ENCODE measurements at places on chromosomes 7 and 10. TPM values are rescaled to one million over a fixed set of nuclear protein-coding genes. Genes with fewer than 3 reads are reported as not detected.
A peak's percentile ranks its signal among the peaks of the same experiment; 100 is the strongest.

The GSTO2 gene
- total RNA-seq, result 3.3 TPM

The SPDYE9 gene
- not detected for total RNA-seq

The ARHGAP22 gene
- total RNA-seq, result 4.0 TPM

The ZNF488 gene
- total RNA-seq, result 18.1 TPM

The PCDH15 gene
- not detected for total RNA-seq

The CLCN1 gene
- total RNA-seq, result not detected

The KIF11 gene
- 21.7 TPM for total RNA-seq

The MCM10 gene
- 24.5 TPM for total RNA-seq

The PILRA gene
- total RNA-seq, result 1.5 TPM

The SEMA3A gene
- 6.3 TPM for total RNA-seq

The ELMO1 gene
- total RNA-seq, result 5.0 TPM

The PIK3AP1 gene
- total RNA-seq, result 1.7 TPM

GRCh38 chr10:91046869-91047268 is 126.0 kb upstream of the ANKRD1 start:
- no peaks in the 10 kb centered on the region for H3K36me3 ChIP-seq
- no peak for DNase-seq
- H3K27me3 ChIP-seq, result no peaks in the 10 kb centered on the region
- H3K27ac ChIP-seq, result no peak overlapping the region

- no peak for DNase-seq
- H3K4me3 ChIP-seq, result no peak overlapping the region
- no peak overlapping the region for H3K27ac ChIP-seq
- no peaks in the 10 kb centered on the region for H3K27me3 ChIP-seq
- H3K36me3 ChIP-seq, result no peaks in the 10 kb centered on the region
These were observed 87.3 kb upstream of the PIK3CG start for GRCh38 chr7:106777674-106778299.

GRCh38 chr7:46318276-46318675 is 397.2 kb upstream of the IGFBP3 start:
- no peaks in the 10 kb centered on the region for H3K36me3 ChIP-seq
- no peak for DNase-seq
- H3K27ac ChIP-seq, result no peak overlapping the region
- H3K27me3 ChIP-seq, result no peaks in the 10 kb centered on the region
- H3K4me1 ChIP-seq, result 0 out of 2 replicates have a peak, but pooled peaks cover 3% of the 10 kb centered on the region

- no peak for DNase-seq
- peaks cover 38% of the 10 kb centered on the region for H3K36me3 ChIP-seq
- H3K27ac ChIP-seq, result peak overlapping the region; percentile 19
- H3K27me3 ChIP-seq, result no peaks in the 10 kb centered on the region
- no peak overlapping the region for H3K4me3 ChIP-seq
These were observed 270.5 kb upstream of the MKLN1 start for GRCh38 chr7:131057015-131057793.

- no peaks in the 10 kb centered on the region for H3K4me1 ChIP-seq
- no peak overlapping the region for H3K4me3 ChIP-seq
- no peak for DNase-seq
- no peak overlapping the region for H3K27ac ChIP-seq
These were observed 15.1 kb downstream of the CAMK2B start for GRCh38 chr7:44310221-44310848.

GRCh38 chr10:127715782-127716378 is 21.1 kb upstream of the FOXI2 start:
- H3K4me1 ChIP-seq, result no peaks in the 10 kb centered on the region
- H3K36me3 ChIP-seq, result no peaks in the 10 kb centered on the region
- 0 out of 2 replicates have a peak, but pooled peaks cover 8% of the 10 kb centered on the region for H3K27me3 ChIP-seq
- H3K27ac ChIP-seq, result no peak overlapping the region
- no peak for DNase-seq
- no peak overlapping the region for H3K4me3 ChIP-seq

GRCh38 chr7:154726368-154726767 is 276.6 kb downstream of the PAXIP1 start:
- H3K4me3 ChIP-seq, result no peak overlapping the region
- no peaks in the 10 kb centered on the region for H3K4me1 ChIP-seq
- no peak for DNase-seq
- no peak overlapping the region for H3K27ac ChIP-seq
- H3K36me3 ChIP-seq, result no peaks in the 10 kb centered on the region
- H3K27me3 ChIP-seq, result peaks cover under 1% of the 10 kb centered on the region

GRCh38 chr10:86757113-86757972 is 924 bp downstream of the BMPR1A start:
- peaks cover 26% of the 10 kb centered on the region for H3K4me1 ChIP-seq
- H3K36me3 ChIP-seq, result no peaks in the 10 kb centered on the region
- peak; percentile 47 for DNase-seq
- peak overlapping the region; percentile 70 for H3K27ac ChIP-seq
- H3K27me3 ChIP-seq, result no peaks in the 10 kb centered on the region

DNA sequence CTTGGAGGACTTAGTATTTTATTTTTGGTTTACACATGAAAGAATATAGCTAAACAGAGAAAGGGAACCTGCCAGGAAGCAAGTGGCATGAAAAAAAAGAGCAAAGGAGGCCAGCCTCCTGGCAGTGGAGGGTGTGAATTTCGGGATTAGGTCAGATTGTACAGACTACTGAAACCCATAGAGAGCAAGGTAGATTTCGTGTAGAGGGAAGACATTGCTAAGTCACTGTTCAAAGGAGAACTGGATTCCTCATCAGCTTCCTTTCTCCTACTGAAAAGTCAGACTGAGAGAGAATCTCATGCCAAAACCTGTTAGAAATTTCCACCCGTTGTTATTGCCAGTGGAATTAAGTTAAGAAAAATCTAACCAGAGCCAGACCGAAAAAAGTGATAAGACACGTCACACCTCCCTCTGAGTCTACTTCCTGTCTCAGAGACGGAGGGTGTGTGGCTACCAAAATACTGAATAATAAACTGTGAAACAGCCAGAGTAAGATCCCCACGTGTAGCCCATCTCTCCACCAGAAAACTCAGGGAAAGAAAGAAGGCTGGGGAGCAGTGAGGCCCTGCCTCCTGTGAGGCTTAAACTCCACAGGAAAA is 118.8 kb downstream of the SKIDA1 start:
- no peak overlapping the region for H3K4me3 ChIP-seq
- H3K36me3 ChIP-seq, result no peaks in the 10 kb centered on the region
- no peak overlapping the region for H3K27ac ChIP-seq
- DNase-seq, result no peak

GRCh38 chr7:28151965-28152364 is 28.6 kb downstream of the JAZF1 start:
- no peak overlapping the region for H3K4me3 ChIP-seq
- DNase-seq, result no peak

DNA sequence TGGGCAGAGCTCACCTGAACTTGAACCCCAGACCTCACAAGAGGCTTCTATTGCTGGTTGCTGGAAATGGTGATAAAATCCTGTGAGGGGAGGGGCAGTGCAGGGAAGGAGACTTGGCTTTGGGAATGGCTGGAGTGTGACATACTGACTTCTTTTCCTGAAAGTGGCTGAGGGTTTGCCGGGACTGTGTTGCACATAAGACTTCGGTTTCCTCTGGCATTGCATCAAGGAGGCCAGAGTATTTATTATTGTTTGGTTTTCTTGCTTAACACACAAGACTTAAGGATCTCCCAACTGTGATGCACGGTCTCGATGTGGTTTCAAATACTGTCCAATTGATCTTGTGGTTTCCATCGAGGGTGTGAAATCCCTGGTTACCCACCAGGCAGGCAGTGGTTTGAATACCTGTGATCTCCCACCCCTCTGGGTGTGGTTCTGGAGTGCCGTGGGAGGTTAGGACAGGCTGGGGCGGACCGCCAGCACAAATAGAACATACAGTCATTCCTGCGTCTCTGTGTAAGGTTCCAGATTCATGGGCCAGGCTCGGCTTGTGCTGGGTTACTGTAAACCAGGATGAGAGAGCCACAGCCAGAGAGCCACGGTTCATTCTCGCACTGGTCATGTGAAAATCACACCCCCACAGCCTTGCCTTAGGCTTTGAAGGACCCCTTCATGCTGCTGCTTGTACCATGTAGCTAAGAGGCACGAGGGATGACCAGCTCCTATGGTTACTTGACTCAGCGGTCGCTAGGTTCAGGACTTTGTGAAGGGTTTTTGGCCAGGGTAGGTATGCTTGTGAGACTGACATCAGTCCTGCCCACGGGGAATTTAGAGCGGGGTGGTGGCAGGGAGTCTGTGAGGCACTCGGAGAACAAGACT is 39.2 kb downstream of the WBP1L start:
- no peaks in the 10 kb centered on the region for H3K27me3 ChIP-seq
- H3K27ac ChIP-seq, result no peak overlapping the region
- H3K36me3 ChIP-seq, result no peaks in the 10 kb centered on the region
- DNase-seq, result no peak
- peaks cover 21% of the 10 kb centered on the region for H3K4me1 ChIP-seq

- no peaks in the 10 kb centered on the region for H3K27me3 ChIP-seq
- H3K27ac ChIP-seq, result no peak overlapping the region
- no peak for DNase-seq
- H3K36me3 ChIP-seq, result no peaks in the 10 kb centered on the region
These were observed 11.8 kb downstream of the NT5C3A start for GRCh38 chr7:33050535-33051318.

DNA sequence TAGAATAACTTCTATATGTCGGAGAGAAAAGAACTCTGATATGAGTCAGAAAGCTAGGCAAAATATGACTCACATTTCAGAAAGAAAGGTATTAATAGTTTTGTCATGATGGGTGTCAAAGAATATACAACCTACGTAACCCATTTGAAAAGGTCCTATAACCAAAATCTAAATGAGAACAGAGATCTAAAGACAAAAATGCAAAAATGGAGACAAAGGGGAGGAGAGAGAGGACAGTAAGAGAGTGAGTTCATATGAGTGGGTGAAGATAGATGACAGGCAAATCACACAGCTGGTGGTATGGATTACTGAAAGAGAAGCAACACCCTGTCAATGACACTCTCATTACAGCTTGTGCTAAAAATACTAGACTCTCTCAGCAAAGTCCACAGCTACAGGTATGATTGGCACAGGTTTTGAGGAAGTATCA is 25.6 kb downstream of the ANKMY2 start:
- no peaks in the 10 kb centered on the region for H3K4me1 ChIP-seq
- no peak for DNase-seq
- 0 out of 2 replicates have a peak, but pooled peaks cover 10% of the 10 kb centered on the region for H3K36me3 ChIP-seq
- no peak overlapping the region for H3K4me3 ChIP-seq
- no peaks in the 10 kb centered on the region for H3K27me3 ChIP-seq

DNA sequence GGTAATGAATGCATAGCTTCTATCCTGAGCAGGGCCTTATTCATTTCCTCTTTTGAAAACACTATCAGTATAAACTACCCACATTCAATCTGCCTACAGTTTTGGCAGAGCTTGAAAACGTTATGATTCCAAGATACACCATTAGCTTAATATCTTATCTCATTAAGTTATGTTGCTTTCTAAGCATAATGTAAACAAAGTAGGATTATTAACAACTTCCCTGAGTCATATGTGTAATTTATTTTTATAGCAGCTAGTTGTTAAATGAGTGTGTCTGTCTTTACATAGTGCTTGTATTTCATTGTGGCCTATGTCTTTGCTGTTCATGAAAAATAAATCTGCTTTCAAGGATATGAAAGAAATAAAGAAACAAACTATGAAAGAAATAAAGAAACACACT is 106.2 kb upstream of the DLX6 start:
- no peaks in the 10 kb centered on the region for H3K36me3 ChIP-seq
- H3K4me1 ChIP-seq, result peaks cover 15% of the 10 kb centered on the region
- H3K27me3 ChIP-seq, result no peaks in the 10 kb centered on the region
- no peak overlapping the region for H3K27ac ChIP-seq
- no peak for DNase-seq

DNA sequence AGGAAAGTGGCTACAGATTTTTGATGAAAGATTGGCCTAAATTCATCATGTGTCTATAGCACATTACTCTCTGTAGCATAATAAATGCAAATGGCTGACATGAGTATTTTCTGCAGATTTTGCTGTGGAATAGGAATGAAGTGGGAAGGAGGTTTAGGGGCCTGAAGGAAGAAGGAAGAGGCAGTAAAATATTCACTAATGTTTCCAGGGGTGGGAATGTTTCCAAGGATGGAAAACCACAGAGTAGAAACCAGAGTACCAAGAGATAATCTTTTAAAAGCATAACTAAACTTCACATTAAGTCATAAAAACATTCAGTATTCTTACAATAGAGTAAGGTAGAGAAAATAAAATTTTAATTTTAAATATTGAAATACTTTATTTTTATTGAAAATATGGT is 267.8 kb downstream of the BICC1 start:
- no peaks in the 10 kb centered on the region for H3K4me1 ChIP-seq
- no peaks in the 10 kb centered on the region for H3K27me3 ChIP-seq
- no peak for DNase-seq
- no peak overlapping the region for H3K27ac ChIP-seq

- no peaks in the 10 kb centered on the region for H3K27me3 ChIP-seq
- no peaks in the 10 kb centered on the region for H3K4me1 ChIP-seq
- H3K27ac ChIP-seq, result no peak overlapping the region
- H3K4me3 ChIP-seq, result no peak overlapping the region
- H3K36me3 ChIP-seq, result no peaks in the 10 kb centered on the region
- DNase-seq, result no peak
These were observed 89.0 kb downstream of the NEURL1 start for GRCh38 chr10:103582331-103583123.

GRCh38 chr7:36742911-36743775 is 18.8 kb upstream of the AOAH start:
- H3K4me3 ChIP-seq, result no peak overlapping the region
- no peaks in the 10 kb centered on the region for H3K36me3 ChIP-seq
- H3K27me3 ChIP-seq, result peaks cover 83% of the 10 kb centered on the region
- DNase-seq, result no peak

DNA sequence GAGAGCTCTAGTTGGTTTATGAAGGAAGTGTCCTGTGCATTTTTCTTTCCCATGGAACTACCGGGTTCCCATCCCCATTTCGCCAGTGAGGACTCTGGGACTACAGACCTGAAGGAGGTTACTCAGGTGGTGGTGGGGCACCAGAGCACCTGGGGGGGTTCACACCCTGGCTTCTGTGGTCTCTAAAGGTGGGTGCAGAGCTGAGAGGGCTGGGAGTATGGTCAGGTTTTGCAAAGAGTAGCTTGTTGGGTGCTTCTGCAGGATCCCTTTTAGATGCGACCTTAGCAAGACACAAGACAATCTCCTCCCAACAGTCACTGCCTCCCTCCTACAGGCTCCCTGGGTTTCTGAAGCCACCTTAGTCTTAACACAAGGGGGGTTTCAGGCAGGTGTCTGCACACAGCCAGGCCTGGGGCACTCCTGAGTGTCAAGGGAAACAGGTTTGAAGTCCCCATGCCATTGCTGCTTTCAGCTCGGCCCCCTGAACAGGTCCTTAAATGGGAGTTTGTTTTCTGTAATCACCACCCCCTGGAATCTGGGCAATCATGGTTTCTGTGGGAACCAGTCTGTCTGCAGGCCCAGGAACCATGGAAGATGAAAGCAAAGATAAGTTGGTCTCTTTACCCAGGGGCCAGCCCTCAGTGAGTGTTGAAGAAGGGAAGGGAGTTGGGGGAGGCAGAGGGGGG is 9.9 kb upstream of the CXCL12 start:
- H3K27me3 ChIP-seq, result peaks cover 80% of the 10 kb centered on the region
- H3K36me3 ChIP-seq, result no peaks in the 10 kb centered on the region
- no peak for DNase-seq
- no peak overlapping the region for H3K4me3 ChIP-seq

Measured in PC-9 (cell line).